Heart left ventricle (tissue), 16 donors: ENCODE measurements at places on chromosomes 6 and 20. TPM values are rescaled to one million over a fixed set of nuclear protein-coding genes. Genes with fewer than 3 reads are reported as not detected.

DNA sequence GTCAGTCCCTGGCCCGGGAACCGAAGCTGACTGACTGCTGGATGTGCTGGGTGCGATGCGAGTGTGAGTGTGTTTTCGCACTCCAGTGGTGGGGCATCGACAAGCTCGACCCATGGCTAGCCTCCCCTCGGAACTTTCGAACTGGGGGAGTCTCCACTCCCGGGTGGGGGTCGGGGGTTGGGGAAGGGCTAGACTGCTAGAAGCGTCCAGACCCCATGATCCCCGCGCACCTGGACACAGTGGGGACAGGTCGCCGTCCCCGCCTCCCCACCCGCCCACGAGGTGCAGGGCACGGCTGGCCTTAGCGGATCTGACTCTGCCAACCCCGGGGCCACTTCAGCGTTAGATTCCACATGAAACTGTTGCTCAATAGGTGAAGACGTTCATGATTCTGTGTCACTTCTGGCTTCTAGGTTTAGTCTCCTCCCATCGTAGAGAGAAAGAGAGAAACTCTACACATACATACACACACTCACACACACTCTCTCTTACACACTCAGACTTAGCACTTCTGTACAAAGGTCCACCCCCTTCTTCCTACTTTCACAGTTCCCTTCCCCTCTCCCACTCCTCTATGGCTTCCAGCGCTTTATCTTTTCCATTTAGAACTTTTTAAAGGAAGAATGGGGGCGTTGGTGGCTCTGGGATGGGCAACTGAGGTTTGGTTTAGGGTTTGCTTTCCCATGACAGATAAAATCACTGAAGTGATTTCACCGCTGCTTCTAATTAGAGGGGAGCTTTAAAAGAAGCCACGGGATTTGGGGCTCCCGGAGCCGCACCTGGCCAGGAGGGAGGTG, 5.1 kb upstream of the TFAP2A start:
- H3K36me3 ChIP-seq = no peaks in the 10 kb centered on the region
- H3K27ac ChIP-seq = no peak overlapping the region
- no peak overlapping the region for H3K4me3 ChIP-seq
- H3K27me3 ChIP-seq = peaks cover 90% of the 10 kb centered on the region
- no peak for DNase-seq

DNA sequence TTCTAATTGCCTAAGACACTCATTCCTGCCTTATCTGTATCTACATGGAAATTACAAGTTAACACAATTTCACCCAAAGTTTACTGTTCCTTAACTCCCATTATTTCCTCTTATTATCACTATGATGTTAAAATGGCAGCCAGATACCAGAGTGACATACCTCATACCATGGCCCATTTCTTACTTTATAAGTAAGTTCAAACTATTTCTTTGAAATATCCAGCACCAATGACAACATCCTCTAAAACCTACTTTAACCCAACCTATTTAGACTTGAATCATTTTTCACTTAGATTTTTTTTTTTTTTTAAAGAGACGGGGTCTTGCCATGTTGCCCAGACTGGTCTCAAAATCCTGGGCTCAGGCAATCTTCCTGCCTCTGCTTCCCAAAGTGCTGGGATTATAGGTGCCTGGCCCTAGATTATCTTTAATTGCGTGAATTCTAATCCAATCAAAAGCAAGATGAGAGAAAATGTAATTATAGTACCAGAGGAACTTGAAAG, 10.0 kb downstream of the REV3L start:
- H3K36me3 ChIP-seq = no peaks in the 10 kb centered on the region
- H3K4me3 ChIP-seq = no peak overlapping the region
- no peak overlapping the region for H3K27ac ChIP-seq

- peak within 1 kb of the TSS; percentile 86 for H3K27ac ChIP-seq
- peaks cover 77% of the 10 kb centered on the region for H3K4me1 ChIP-seq
- H3K36me3 ChIP-seq = peaks cover 1% of the 10 kb centered on the region
- H3K27me3 ChIP-seq = no peaks in the 10 kb centered on the region
- peak; percentile 86 for DNase-seq
Observed at GRCh38 chr20:63830841-63831588, at the start of gene ZBTB46. Gene ZBTB46, minus strand, starts transcription at chr20:63831264. Its CDS starts 40,507 bp downstream, at chr20:63790757.

GRCh38 chr6:126091466-126091865, 105.1 kb downstream of the TRMT11 start:
- no peaks in the 10 kb centered on the region for H3K36me3 ChIP-seq
- no peaks in the 10 kb centered on the region for H3K27me3 ChIP-seq
- no peak for DNase-seq
- H3K4me1 ChIP-seq = no peaks in the 10 kb centered on the region

DNA sequence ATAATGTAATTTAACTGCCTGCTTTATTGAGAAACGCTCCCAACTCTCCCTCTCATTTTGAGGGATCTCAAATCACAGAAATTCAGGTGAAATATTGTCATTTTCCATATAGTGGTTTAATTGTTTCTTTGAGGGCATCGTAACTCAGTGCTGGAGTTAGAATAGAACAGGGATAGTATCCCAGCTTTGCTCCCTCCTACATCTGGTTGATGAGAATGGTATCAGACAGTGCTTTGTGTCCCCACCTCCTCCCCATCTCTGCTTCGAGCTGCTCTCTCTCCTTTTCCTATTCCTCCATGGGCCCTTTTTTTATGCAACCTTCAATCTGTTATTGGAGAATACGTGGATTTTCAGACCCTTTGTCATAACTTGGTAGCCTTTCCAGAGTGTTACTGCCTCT, 41.2 kb upstream of the REV3L start:
- no peak overlapping the region for H3K4me3 ChIP-seq
- no peaks in the 10 kb centered on the region for H3K27me3 ChIP-seq
- H3K27ac ChIP-seq = no peak overlapping the region
- DNase-seq = no peak

GRCh38 chr6:113598786-113599185, 258.4 kb upstream of the MARCKS start:
- DNase-seq = no peak
- peaks cover 14% of the 10 kb centered on the region for H3K4me1 ChIP-seq
- no peaks in the 10 kb centered on the region for H3K27me3 ChIP-seq
- H3K27ac ChIP-seq = no peak overlapping the region
- H3K4me3 ChIP-seq = no peak overlapping the region
- H3K36me3 ChIP-seq = no peaks in the 10 kb centered on the region

DNA sequence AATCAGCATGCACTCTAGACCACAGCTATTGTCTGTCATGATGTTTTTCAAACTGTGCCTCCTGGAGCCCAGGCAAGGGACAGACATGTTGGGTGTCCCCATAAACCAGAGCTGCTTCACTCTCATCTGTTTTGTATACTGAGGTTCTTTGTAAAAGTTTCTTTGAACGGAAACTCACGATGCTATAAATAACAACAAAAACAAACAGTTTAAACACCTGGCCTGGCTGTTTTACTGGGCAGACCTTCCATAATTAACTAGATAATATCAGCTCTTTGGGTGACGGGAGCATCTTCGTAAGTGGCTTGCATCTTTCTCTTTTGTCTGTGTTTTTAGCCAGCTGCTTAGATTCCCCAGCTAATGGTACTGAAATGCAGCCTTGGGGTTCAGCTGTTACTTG, 190.3 kb downstream of the ZDHHC14 start:
- H3K4me1 ChIP-seq = peaks cover 10% of the 10 kb centered on the region
- H3K4me3 ChIP-seq = no peak overlapping the region
- DNase-seq = no peak

- H3K36me3 ChIP-seq = no peaks in the 10 kb centered on the region
- H3K4me3 ChIP-seq = peak overlapping the region; percentile 44
- H3K27me3 ChIP-seq = peaks cover 42% of the 10 kb centered on the region
- H3K27ac ChIP-seq = no peak overlapping the region
Observed at GRCh38 chr6:39313526-39314272, 520 bp downstream of the KCNK17 start.

DNA sequence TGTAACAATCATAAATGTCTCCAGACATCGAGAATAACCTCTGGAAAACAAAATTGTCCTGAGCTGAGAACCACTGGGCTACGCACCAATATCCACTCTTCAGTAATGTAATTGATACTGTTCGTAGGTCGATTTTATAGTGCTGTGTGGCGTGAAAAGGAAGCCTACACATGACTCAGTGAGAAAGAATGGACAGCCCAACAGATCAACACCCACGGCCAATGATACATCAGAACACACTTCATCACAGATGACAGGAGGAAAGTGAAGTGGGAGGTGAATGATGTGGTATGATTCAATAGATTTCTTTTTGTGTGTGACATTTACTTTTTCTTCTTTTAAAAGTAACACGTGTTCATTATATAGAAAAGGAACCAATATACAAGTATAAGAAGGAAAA, 93.5 kb downstream of the RPS12 start:
- no peak overlapping the region for H3K27ac ChIP-seq
- no peaks in the 10 kb centered on the region for H3K27me3 ChIP-seq
- no peaks in the 10 kb centered on the region for H3K36me3 ChIP-seq

DNA sequence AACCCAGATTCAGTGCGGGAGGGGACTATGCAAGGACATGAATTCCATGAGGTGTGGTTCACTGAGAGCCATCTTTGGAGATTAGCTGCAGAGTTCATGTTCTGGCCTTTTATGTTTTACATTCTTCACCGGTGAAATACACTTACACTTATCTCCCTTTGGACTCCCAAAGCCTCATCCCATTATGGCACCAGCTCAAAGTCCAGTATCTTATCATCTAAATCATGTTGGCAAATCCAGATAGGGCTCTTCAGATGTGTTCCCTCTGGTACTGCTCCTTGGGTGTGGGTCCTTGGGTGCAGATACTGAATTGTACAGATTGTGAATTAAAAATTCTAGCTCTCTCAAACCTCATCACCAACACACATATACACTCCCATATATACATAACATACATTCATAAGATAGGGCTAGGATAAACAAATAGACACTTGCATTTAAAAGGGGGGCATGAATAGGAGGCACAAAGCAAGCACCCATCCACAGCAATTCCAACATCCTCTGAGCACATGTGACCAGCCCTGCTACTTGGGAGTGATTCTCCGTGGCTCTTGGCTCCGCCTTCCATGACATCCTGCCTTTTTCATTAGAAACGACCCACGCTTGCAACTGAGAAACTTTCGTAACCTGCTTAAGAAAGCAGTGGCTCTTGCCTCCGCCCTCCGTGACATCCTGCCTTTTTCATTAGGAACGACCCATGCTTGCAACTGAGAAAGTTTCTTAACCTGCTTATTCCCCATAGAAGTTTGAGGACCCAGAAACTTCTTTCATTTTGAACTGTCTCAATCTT, 53.6 kb upstream of the LRRC1 start:
- no peaks in the 10 kb centered on the region for H3K27me3 ChIP-seq
- H3K27ac ChIP-seq = no peak overlapping the region
- H3K4me3 ChIP-seq = no peak overlapping the region

- no peak overlapping the region for H3K27ac ChIP-seq
- no peaks in the 10 kb centered on the region for H3K27me3 ChIP-seq
- peaks cover 37% of the 10 kb centered on the region for H3K4me1 ChIP-seq
- H3K36me3 ChIP-seq = no peaks in the 10 kb centered on the region
- DNase-seq = no peak
Observed at GRCh38 chr20:41242352-41242751, 75.2 kb downstream of the ZHX3 start.

GRCh38 chr6:25315194-25316177, 36.3 kb downstream of the CARMIL1 start:
- H3K4me1 ChIP-seq = peaks cover 21% of the 10 kb centered on the region
- no peak overlapping the region for H3K27ac ChIP-seq
- DNase-seq = no peak
- no peaks in the 10 kb centered on the region for H3K27me3 ChIP-seq

DNA sequence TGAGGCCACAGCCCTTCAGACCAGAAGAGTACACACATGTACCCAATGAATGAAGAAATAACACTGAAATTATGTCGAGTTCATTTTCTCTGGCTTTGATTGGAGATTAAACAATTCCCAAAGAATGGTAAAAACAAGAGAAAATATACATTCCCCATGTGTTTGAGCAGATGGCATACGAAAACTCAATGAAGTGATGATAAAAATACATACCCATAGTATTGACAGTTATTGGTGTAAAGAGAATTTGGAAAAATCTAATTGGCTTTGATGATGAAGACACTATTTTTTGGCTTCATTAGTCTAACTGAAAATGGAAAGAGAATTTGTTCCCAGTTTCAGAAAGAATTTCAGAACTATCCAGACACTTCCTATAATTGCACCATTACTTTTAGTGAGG, 76.6 kb upstream of the SNRPB2 start:
- no peak overlapping the region for H3K27ac ChIP-seq
- no peaks in the 10 kb centered on the region for H3K4me1 ChIP-seq
- DNase-seq = no peak
- no peak overlapping the region for H3K4me3 ChIP-seq
- H3K36me3 ChIP-seq = no peaks in the 10 kb centered on the region

DNA sequence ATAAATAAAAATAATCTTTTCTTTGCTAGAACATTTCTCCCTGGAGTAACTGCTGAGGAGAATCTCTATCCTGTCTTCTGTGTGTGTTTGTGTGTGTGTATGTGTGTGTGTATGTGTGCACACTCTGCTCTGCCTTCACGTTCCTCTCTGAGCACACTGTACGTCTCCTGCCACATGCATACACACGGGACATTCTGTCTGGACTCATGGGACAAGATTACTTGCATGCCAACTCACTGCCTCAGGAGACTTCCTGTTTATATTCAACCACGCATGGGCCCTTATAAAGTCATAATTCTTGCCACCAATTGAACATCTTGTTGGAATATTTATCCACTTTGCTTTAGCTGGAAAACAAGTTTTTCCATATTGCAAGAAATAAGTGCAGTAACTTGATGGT, 930.6 kb downstream of the KIF16B start:
- H3K4me3 ChIP-seq = no peak overlapping the region
- H3K36me3 ChIP-seq = no peaks in the 10 kb centered on the region
- no peaks in the 10 kb centered on the region for H3K27me3 ChIP-seq
- no peaks in the 10 kb centered on the region for H3K4me1 ChIP-seq

- H3K27me3 ChIP-seq = no peaks in the 10 kb centered on the region
- H3K4me1 ChIP-seq = no peaks in the 10 kb centered on the region
- H3K27ac ChIP-seq = no peak overlapping the region
- no peak overlapping the region for H3K4me3 ChIP-seq
Observed at GRCh38 chr20:61556673-61557072, 304.6 kb downstream of the CDH4 start.

GRCh38 chr20:50356962-50357782, 153.0 kb upstream of the PTPN1 start:
- no peak overlapping the region for H3K27ac ChIP-seq
- no peaks in the 10 kb centered on the region for H3K27me3 ChIP-seq
- H3K4me3 ChIP-seq = no peak overlapping the region

GRCh38 chr6:4649728-4650127, 126.5 kb upstream of the CDYL start:
- no peak overlapping the region for H3K27ac ChIP-seq
- H3K4me1 ChIP-seq = peaks cover 11% of the 10 kb centered on the region
- no peak for DNase-seq
- no peak overlapping the region for H3K4me3 ChIP-seq
- no peaks in the 10 kb centered on the region for H3K27me3 ChIP-seq
- no peaks in the 10 kb centered on the region for H3K36me3 ChIP-seq

FOXS1 gene
- 3.7 TPM for total RNA-seq

BPI gene
- total RNA-seq = 0.18 TPM

APOBEC2 gene
- 253 TPM for total RNA-seq

BCL2L1 gene
- total RNA-seq = 176 TPM

RHAG gene
- total RNA-seq = 0.16 TPM

SLC17A1 gene
- total RNA-seq = not detected

PHACTR1 gene
- total RNA-seq = 71.4 TPM

TTI1 gene
- total RNA-seq = 11.0 TPM

SLC35F1 gene
- 11.6 TPM for total RNA-seq

ARHGAP40 gene
- not detected for total RNA-seq
